ENCODE measurements at places on chromosomes 11 and 22.

DNA sequence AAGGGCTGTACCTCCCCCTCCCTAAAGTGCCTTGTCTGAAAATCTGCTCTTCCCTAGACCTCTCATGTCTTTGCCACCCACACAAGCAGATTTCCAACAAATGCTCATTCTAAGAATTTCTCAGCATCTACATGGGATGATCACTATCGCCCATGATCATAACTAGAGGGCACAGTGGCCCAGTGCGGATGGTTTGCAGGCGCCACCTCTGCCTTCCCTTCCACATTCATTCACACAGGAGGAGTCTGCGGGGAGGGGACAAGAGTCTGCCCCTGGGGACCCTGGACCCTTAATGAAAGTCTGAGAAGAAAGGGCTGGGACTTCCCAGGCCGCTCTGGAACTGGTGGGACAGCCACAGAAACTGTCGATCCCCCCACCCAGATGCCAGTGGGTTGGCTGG lies 28.9 kb downstream of the KCTD17 start:
- no peak for DNase-seq

- no peak for DNase-seq
These were observed 3.9 kb upstream of the NUP50 start for GRCh38 chr22:45159652-45160462.

DNA sequence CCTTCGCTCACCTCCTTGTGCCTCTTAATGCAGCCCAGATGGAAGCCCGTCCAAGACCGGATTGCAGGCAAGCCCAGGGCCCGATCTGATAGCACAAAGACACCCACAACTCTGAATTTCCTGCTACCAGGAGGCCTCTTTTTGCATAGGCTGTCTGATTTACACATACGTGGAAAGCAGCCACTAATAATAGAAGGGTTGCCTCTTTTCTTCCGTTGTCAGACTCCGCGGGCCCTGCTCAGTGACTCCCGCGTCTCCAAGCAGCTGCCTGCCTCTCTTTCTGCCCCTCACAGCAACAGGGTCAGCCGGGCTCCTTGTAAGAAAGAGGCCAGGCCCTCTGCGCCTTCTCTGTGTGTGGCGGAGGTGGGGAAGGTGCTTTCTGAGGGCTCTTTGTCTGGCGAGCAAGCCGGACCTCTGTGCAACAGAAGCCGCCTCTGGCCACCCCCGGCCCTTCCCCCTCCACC lies 26.7 kb downstream of the FLI1 start:
- DNase-seq: no peak

- DNase-seq: no peak
These were observed 901 bp upstream of the PARVA start for GRCh38 chr11:12376259-12377081.

GRCh38 chr11:17633987-17634775 lies 85.2 kb upstream of the MYOD1 start:
- no peak for DNase-seq

DNA sequence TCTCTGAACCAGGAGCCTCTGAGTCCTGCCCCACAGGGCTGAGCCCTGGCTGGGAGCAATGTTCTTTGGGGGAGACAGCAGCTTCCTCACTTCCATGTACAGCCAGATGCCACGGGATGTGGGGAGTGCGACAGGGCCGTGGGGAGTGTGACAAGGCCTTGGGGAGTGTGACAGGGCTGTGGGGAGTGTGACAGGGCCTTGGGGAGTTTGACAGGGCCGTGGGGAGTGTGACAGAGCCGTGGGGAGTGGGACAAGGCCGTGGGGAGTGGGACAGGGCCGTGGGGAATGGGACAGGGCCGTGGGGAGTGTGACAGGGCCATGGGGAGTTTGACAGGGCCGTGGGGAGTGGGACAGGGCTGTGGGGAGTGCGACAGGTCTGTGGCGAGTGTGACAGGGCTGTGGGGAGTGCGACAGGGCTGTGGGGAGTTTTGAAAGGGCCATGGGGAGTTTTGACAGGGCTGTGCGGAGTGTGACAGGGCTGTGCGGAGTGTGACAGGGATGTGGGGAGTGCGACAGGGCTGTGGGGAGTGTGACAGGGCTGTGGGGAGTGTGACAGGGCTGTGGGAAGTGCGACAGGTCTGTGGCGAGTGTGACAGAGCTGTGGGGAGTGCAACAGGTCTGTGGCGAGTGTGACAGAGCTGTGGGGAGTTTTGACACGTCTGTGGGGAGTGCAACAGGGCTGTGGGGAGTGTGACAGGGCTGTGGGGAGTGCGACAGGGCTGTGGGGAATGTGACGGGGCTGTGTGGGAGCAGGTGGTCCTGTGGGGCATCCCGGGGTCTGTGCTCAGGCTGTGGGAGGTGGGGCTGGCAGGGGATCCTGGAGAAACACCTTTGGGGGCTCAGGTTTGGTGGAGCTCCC lies 6.6 kb upstream of the KRTAP5-6 start:
- no peak for DNase-seq

All from NCI-H1436 (cell line).